Foreskin fibroblast (primary cell): ENCODE measurements at places on chromosomes 4 and X.

- no peak for DNase-seq
Observed at GRCh38 chr4:31662951-31663350, 942.8 kb downstream of the PCDH7 start.

DNA sequence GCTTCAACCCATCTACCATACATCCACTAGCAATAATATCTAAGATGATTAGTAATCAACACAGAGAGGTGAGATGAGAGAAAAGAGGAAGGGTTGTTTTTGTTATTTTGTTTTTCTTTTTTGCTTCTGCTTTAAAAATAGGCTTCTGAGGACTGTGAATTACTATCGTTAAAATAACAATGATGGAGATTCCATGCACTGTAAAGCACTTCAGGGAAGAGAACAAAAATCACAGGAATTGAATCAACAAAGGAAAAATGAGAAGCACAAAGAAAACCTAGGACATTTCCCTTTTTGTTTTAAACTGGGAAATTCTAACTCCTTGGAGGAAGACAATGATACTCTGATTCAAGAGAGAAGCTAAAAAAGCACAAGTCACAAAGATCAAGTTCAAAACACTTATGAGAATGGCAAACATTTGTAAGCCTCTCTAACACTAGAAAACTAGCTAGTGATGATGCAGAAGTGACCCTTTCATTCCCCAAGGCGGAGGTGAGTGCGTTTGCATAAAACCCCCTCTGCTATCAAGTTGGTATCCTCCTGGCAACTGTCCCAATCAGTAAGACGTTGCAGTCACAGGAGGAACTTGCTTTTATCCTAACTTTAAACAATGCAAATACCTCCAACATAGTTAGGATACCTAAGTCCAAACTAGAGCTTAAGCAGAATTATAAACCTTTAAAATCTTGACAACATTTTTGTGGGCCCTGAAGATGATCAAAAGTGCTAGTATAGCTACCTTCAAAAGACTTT is 308.5 kb downstream of the CAMK2D start:
- peak; percentile 53 for DNase-seq

- peak; percentile 73 for DNase-seq
Observed at GRCh38 chr4:85475631-85476233, 782 bp downstream of the ARHGAP24 start.

GRCh38 chr4:1504595-1505500 is 98.6 kb upstream of the NKX1-1 start:
- DNase-seq, result no peak
